CD8-positive, alpha-beta T cell (primary cell): ENCODE measurements at places on chromosomes 7 and 10.

GRCh38 chr10:61994405-61995219, 93.1 kb downstream of the ARID5B start:
- DNase-seq = no peak

- DNase-seq = no peak
These were observed 29.3 kb downstream of the TNS3 start for GRCh38 chr7:47552621-47553020.

GRCh38 chr10:51651063-51651462, 48.3 kb downstream of the CSTF2T start:
- DNase-seq = no peak

DNA sequence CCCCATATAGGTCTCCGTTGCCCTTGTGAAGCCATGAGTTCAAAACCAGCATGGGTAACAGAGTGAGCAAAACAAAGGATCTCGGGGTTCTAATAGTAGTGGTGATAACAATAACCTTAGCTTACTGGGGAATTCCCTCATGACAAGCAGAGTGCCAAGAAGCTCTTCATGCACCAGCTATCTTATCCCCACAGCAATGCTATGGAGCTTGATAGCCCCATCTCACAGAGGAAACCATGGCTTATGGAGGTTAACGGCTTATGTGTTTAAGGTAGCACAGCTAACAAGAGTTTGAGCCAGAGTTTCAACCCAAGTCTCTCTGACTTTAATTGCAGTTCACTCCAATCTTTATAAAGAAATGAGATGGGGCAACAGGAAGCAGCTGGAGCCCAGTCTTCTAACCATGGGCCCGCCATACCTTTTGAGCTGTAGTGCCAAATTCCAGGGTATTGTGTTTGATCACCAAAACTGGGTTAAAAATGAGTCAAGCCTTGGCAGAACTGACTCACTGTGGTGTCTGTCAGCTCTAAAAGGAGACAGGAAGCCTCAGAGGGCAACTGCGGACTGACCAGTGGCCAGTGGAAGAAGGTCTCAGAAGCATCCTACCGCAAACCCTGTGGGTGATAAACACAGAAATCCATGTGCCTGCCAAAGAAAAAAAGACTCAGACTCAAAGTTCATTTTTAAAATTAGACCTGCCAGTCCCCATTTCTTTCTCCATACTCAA, 16.5 kb upstream of the PLAU start:
- no peak for DNase-seq

DNA sequence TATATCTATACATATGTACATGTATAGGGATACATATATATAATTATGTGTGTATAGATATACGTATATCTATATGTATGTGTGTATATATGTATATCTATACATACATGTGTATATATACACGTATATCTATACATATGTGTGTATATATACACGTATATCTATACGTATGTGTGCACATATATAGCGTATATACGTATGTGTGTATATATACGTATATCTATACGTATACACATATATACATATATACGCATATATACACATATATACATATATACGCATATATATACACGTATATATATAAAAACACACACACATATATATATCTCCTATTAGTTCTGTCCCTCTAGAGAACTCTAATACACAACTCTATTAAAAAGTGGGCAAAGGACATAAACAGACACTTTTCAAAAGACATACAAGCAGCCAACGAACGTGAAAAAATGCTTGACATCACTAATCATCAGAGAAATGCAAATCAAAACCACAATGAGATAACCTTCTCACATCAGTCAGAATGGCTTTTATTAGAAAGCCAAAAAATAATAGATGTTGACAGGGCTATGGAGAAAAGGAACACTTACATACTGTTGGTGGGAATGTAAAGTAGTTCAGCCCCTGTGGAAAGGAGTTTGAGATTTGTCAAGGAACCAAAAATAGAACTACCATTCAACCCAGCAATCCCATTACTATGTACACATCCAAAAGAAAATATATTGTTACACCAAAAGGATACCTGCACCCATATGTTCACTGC, 22.0 kb upstream of the TMEM120A start:
- DNase-seq = no peak

- DNase-seq = no peak
These were observed 259.8 kb upstream of the TCERG1L start for GRCh38 chr10:131571346-131571745.

DNA sequence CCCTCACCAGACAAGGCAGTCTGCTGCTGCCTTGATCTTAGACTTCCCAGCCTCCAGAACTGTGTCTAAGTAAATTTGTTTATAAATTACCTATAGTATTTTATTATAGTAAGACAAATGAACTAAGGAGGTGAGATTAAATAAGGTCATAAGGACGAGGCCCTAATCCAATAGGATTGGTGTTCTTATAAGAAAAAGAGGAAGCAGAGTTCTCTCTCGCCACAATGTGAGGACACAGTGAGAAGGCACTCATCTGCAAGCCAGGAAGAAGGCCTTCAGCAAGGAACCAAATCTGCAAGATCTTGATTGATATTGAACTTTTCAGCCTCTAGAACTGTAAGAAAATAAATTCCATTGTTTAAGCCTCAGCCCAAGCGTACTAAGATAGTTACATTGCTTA, 6.1 kb upstream of the ZNF438 start:
- DNase-seq = no peak
